AML-193 (cell line): ENCODE measurements at places on chromosomes 11 and 22.

- no peak for DNase-seq
These were observed 889.4 kb downstream of the KCNA4 start for GRCh38 chr11:29127461-29127860.

- DNase-seq: no peak
These were observed 58.5 kb upstream of the SESN3 start for GRCh38 chr11:95289378-95290101.

DNA sequence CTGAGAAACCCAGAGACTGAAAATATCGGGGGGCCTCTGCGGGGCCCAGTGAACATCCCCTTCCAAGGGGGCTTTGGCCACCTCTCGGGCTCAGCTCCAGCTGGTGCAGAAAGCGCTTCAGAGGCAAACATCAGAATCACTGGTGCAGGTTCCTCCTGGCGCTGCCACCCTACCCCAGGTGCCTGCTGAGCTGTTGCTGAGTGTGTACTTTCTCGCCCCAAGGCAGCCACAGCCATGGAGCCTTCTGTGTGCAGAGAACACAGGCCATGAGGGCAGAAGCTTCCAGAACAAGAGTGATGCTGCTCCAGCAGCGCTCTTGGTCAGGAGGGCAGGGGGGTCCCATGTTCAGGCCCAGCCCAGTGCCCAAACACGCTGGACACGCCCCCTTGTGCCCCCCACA, 6.3 kb downstream of the DRD4 start:
- no peak for DNase-seq

DNA sequence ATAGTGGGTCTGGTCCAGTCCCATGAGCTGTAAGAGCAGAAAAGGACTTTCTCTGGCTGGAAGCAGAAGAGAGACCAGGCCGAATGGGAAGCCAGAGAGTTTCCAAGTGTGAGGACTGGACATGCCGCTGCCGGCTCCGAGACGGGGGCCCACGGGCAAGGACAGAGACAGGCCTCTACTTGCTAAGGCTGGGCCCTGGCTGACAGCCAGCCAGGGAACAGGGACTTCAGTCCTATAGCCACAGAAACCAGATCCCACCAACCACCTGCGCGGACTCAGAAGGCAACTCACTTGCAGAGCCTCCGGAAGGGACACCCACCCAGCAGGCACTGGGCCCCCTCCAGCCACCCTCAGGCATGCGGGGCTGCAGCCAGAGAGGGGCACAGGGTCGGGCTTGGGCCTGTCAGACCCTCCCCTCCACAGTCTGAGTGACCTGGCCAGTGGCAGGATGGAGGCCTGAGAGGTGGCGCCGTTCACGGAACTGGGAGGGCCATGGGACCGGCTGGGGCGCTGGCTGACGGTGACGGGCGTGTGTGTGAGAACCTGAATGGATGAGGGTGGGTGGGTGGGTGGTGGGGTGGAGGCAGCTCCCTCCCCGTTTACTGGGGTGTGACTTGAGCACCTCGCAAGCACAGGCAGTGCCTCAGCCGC, 47.8 kb upstream of the A4GALT start:
- no peak for DNase-seq

DNA sequence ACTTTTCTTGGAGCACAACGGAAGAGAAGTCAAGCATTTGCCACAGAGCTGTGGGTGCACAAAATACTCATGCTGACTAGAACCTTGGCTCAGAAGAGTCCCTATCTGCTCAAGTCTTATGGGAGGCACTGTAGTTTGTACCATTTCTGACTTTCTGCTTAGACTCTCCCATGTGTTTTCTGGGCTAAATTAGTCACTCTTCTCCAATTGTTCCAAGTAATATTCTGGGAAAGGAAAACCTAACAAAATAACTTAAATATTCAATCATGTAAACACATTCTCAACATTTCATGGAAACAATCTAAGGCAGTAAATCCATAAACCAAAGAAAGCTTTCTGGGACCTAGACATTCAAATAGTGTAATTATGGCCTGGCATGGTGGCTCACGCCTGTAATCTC, 220.7 kb downstream of the SWAP70 start:
- no peak for DNase-seq

DNA sequence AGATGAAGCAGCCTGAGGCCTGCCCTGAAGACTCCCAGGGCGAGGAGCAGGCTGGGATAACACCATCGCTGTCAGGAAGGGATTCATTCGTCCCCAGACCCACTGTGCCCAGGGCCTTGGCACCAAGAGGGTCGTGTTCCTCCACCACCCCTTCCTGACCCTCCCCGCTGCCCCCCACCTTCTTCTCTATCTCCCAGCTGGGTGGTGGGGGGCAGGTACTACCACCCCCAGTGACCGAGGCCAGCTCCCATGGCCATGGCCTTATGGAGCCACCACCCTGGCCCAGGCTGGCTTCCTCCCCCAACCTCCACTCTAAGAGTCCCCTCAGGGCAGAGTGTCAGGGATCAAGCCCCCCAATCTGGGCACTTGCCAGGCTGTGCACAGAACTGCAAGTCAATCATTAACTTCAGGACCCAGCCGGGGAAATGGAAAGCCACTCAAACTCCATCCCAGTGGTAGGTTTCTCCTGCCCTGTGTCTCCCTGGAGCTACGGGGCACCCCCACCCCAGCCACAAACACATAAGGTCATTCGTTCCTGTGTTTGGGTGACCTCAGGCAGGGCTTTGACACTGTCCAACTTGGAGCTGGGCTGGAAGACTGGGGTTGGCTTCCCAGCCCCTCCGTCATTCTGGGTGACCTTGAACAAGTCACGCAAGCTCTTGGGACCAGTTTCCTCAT, 33.3 kb upstream of the WNT11 start:
- DNase-seq: no peak

DNA sequence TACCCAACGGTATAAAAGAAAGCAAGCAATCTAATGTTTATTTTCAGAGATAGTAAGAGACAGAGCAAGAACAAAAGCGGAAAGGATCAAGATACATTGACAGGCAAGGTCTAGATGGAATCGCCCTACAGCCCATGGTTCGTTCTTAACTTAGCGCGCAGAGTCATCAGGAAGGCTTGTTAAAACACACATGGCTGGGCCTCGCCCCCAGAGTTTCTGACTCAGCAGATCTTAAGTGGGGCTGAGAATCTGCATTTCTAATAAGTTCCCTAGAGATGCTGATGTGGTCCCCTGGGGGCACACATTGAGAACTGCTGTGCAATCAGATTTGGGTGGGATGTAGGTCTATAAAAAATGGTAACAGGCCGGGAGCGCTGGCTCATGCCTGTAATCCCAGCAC, 35.8 kb upstream of the CHRM4 start:
- no peak for DNase-seq

DNA sequence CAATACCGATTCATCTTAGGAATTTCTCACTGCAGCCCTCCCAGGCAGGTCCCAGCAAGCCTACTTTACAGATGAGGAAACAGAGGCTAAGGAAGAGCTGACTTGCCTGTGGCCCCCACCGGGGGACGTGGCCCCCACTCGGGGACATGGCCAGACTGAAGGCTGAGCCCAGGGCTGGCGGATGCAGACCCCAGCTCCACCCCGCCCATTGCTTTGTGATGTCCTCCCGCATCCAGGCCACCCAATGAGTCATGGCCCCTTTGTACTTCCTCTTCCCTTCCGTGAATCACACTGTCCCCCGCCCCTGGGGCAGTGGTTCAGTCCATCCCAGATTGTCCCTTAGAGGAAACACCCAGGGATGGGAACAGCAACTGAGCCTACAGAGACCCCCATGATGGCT, 116.0 kb upstream of the ANO1 start:
- DNase-seq: no peak

DNA sequence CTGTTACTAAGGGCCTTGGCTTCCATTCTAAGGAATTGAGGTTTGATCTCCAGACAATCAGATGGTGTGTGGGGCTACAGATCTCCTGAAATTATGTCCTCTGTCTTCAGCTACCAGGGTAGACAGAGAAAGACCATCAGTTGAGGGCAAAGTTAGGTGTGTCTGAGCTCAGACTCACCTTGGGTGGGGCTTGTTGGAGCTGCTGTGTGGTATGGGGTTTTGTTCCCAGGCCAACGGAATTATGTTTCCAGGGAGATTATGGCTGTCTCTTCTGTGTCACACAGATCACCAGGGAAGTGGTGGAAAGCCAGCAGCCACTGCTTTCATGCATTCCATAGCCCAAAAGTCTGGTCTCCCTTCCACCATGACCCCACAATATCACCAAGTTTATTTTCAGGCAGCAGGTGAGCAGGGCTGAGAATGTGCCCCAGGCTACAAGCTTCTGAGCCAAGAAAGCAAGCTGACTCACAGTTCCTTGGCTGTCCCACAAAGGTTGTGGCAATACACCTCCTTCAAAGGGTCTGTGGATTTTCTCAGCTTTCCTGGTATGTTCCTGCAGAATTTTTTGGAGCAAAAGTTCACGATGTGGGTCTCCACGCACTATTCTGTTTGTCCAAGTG, 714.9 kb downstream of the LUZP2 start:
- DNase-seq: no peak

GRCh38 chr22:17269607-17270261, 50.5 kb upstream of the ADA2 start:
- DNase-seq: no peak

DNA sequence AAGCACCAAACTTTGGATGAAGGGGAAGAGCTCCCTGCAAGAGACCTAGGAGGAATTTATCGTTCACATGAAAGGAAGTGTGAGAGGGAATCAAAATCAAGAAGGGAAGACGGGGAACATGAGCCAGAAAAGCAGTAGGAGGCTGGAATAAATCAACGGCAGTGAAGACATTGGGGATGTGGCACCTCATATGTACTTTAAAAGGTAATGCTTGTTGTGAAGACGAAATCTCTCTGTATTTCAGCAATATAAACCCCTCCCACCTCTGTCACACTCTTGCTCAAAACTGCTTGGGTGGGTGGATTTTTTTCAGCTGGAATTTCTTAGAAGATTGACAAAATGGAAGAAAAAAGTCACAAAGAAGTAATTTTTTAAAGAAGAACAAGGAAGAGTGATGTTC, 243.5 kb downstream of the BUD13 start:
- no peak for DNase-seq

GRCh38 chr11:72132646-72133045, 2.9 kb upstream of the FOLR3 start:
- DNase-seq: peak; percentile 80

DNA sequence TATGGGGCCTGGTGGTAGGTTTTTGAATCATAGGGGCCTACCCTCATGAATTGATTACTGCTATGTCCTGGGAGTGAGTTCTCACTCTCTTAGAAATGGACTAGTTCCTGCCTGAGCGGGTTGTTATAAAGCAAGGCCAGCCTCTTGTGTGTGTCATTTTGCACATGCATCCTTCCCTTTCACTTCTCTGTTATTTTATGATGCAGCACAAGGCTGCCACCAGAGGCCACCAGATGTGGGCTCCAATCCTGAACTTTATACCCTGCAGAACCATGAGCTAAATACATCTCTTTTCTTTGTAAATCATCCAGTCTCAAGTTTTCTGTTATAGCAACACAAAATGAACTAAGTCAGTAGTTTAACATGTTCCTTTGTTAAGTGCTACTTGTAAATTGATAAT, 251.4 kb downstream of the BLID start:
- DNase-seq: no peak

DNA sequence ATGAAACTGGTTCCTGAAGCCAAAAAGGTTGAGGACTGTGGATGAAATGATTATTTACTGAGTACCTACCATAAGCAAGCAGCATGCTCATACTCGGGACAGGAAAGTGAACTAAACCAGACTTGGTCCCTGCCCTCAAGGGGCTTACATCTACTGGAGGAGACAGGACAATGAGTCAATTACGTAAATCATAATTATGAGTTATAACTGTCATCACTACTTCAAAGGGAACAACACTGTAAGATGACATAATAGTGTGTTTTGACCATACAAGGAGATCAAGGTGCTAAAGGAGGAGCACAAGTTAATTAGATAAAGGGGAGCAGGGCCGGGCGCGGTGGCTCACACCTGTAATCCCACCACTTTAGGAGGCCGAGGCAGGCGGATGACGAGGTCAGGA, 2.5 kb downstream of the FAM227A start:
- no peak for DNase-seq

DNA sequence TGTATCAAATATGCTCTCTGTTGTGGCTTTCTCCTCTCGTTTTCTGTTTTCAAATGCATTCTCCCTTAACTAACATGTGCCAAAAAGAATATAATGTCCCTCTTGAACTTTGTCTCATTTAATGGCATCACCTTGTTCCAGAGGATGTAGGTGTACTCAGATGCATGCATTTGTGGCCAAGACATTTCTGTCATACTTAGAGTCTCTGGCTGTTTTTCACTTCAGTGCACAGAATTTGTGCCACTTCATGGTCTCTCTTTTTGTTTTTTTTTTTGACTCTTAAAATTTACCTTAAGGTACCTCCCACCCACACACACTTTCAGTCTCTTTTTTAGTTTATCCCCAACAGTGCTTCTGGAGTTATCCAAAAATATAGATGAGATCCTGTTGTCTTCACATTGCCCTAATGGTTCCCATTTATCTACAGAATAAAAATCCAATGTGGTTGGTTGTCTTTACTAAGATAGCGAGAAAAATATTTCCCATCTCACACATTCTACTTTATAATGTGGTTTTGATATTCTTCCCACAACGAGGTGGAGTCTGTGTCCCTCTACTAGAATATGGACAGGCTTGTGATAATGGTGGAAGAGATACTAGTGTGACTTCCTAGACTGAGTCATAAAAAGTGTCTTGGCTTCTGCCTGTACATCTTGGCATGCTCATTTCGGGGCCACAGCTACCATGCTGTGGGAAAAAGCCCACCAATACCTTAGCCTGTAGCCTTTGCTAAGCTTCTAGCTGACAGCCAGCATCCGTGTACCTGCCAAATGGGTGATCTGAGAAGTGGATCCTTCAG, 125.8 kb downstream of the DDX10 start:
- DNase-seq: no peak

DNA sequence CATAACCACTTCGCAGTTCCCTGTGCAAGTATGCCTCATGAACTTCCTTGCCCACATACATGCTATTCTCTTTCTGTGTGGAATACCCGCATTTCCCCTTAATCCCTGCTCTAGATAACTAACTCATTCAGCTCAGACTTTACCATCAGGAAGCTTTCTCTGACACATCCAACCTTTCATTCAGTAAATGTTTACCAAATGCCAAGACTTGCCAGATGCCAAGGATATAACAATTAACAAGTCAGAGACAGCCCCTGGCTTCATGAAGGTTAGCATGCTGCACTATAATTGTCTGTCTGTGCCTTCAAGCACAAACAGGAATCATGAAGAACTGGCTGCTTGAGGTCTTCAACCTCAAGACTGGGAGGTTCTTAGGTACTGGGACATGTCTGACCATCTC, 71.2 kb upstream of the GDPD4 start:
- DNase-seq: no peak
